ENCODE measurements at places on chromosomes 12 and 14.

DNA sequence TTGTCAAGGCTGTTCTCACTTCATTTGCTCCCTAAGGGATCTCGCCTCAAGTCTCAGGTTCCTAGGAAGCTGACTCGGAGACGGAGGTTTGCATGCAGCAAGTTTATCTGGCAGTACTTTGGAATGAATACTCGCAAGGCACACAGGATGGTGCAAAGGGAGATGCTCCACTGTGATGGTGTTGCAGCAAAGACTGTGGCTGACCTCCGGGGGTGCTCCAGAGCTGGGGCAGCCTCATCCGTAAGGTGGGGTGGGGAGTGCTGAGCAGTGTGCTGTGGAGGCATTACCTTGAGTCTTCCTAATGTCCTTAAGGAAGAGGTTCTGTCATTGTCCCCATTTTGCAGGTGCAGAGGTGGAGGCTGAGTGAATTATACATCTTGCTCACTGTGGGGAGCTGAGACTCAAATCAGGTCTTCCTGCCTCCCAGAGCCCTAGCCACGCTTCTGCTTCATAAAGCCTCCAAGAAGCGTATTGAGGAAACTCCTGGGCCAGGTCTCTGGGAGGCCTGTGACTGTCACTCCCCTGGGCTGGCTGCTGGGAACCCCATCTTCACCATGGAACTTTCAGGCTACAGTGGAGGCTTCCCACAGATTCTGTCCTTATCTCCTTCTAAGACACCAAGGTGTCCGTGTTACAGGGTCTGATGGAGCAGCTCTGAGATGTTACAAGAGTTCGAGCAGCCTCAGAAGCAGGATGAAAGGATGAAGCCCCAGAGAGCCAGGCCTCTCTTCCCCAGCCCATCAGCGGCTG is 39.5 kb downstream of the GALNT16 start:
- DNase-seq: no peak

DNA sequence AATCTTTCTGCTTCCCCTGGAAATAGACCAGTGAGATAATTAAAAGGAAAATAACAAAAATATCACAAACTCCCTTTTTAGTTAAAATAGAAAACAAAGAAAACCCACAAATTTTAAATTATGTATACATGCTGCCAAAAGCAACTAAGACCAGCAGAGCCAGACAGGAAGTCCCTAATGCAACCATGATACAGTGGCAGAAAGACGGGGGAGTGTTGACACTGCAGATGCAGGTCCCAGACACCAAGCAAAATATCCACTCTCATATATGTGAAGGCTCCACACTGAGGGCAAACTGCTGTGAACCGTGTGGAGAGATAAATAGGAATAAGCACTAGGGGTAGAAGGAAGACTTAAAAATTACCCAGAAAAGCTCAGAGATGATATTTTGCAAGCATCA is 401.0 kb downstream of the BTG1 start:
- no peak for DNase-seq

DNA sequence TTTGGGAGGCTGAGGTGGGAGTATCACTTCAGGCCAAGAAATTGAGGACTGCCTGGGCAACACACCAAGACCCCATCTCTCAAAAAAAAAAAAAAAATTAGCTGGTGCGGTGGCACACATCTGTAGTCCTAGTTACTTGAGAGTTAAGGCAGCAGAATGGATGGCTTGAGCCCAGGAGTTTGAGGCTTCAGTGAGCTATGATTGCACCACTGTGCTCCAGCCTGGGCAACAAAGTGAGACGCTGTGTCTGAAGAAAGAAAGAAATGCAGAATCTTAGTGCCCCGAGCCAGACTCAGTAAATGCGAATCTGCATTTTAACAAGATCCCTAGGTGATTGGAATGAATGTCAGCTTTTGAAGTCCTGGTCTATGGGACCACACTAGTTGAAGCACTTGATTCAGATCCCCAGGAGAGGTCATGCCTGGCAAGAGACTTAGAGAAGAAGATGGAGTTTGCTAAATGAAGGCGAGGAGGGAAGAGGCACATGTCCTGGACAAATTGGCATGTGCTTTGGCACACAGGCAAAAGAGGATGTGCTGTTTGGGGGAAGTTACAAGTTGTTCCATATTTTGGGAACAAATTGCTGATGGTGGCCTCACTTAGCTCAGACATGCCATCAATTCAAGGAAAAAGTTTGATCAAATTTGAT is 56.6 kb downstream of the DRAM1 start:
- DNase-seq: no peak

GRCh38 chr12:94180558-94181296 is 32.4 kb downstream of the PLXNC1 start:
- no peak for DNase-seq

- DNase-seq: no peak
These were observed 23.3 kb downstream of the NUAK1 start for GRCh38 chr12:106115440-106115839.

DNA sequence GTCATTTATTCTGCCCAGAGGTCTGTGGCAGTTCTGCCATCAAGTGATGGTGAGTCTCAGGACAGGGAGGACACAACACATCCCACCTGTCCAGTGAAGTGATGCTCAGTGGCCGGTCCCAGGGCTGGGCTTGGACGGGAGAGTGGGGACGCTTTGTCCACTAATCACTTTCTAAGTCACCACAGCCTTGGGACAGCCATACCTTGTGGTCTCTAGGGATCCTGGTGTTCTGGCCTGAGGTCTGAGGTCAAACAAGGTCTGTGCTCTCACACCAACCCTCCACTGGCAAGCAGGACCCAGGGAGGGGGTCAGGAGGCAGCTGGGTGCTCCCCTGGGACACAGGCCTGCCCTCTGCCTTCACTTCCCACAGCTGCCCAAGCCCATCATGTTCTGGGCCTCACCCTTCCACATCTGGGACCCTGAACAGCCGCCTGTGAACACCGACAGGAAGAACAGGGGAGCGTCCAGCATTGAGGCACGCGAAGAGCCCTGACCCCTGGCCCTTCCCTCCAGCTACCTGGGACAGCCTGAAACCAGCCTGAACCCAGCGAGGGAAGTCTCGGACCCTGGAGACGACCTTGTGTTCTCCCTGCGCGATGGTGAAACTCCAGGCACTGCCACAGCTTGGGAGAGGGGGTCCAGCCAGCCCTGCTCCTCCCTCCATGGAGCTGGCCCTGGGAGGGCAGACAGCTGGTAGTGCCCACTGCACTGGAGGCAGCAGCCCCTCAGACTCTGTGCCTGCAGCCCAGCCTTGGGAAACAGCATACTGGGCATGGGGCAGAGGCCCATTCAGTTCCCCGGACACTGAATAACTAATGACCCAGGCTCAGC is 19.7 kb upstream of the GPR132 start:
- no peak for DNase-seq

DNA sequence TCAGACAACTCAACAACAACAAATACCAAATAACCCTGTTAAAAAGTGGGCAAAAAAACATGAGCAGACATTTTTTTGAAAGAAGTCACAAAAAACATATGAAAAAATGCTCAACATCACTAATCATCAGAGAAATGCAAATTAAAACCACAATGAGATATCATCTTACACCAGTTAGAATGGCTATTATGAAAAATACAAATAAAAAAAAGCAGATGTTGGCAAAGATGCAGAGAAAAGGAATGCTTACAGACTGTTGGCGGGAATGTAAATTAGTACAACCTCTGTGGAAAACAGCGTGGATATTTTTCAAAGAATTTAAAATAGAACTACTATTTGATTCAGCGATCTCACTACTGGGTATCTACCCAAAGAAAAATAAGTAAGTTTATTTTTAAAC is 114.0 kb downstream of the SLC38A4 start:
- no peak for DNase-seq

DNA sequence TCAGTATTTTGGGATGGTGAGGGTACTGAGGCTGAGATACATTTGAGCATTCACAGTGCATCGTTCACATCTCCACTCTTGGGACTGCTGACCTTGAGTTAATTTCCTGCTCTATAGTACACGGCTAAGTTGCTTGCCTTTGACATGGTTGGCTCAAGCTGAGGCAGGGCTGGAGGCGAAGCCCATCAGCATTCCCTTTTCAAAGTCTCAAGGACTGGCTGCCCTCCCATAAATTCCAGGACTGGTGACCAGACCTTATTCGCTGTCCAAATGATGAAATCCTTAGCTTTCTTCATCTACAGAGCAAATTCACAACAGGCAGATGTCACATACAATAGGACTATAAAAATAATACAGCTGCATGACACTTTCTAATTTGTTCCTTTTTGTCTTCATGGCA is 85.9 kb downstream of the SSPN start:
- DNase-seq: no peak

DNA sequence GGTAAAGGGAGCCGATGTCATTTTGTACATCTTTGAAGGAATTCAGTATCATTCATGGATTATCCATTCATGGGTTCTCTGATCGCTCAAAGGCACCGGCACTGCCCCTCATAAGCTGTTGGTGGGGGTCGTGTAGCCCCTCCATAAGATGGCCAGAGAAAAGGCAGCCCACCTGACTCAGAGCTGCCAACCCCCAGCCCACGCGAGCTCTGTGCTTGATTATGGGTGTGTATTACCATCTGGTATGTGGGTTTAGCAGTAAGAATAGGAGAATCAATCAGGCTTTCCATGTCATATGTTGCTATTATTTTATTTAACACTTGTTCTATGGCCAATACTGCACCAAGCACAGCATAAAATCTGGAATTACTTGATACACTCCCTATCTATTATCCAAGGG is 32.1 kb upstream of the AMIGO2 start:
- DNase-seq: no peak

GRCh38 chr12:77031745-77032144 is 33.6 kb downstream of the E2F7 start:
- DNase-seq: no peak

GRCh38 chr14:65821224-65821753 is 408.8 kb downstream of the FUT8 start:
- DNase-seq: no peak

- DNase-seq: no peak
These were observed 167.7 kb downstream of the GCH1 start for GRCh38 chr14:54734966-54735365.

DNA sequence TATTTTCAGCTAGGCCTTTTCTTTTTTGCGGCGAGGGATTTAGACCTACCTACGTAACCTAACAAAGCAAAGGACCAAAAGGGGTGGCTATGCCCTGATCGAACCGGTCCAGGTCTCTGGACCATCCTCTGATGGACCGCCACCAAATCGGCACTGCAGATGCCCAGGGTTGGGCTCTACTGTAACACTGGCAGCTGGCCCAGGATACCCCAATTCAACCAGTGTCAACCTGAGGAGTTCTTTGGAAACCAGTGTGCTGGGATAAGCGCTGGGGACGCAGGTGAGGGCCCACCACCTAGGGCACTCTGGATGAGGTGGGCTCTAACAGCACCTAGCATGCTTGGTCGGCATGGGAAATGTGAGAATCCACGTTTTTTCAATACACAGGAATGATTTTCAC is 32.2 kb downstream of the FBXO21 start:
- DNase-seq: no peak

DNA sequence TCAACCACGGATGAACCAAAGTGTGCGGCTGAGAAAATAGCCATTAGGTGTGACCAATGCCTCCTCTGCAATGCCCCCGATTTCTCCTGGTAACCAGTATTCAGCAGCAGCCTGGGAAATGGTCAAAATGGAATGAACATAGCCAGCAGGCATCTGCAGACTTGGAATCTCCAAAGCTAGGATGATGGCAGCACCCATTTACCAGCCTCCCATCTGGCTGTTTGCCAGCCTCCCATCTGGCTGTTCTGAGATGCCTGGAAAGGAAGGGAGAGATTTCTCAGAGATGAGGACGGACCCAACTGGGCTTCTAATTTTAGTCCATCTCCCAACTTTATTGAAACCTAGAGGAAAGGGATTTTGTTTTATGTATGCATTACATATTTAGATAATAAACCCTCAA is 16.2 kb downstream of the CLMN start:
- no peak for DNase-seq

GRCh38 chr12:67942724-67943123 is 46.5 kb upstream of the IFNG-AS1 start:
- DNase-seq: no peak

- no peak for DNase-seq
These were observed 1766.9 kb upstream of the SEL1L start for GRCh38 chr14:83300476-83301064.

DNA sequence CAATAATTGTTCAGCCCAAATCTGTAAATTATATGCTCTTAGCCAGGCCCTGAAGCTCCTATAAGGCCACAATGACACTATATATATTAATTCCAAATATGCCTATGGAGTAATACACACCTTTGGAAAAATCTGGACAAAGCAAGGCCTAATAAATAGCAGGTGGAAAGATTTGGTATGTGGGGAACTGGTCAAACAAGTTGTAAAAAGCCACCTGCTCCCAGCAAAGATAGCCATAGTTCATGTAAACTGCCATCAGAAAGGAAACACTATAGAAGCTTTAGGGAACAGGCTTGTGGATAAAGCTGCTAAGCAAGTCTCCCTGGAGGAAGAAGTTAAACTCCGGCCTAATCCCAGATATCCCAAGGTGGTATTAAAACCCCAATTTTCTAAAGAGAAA is 29.7 kb downstream of the PRMT8 start:
- DNase-seq: no peak

DNA sequence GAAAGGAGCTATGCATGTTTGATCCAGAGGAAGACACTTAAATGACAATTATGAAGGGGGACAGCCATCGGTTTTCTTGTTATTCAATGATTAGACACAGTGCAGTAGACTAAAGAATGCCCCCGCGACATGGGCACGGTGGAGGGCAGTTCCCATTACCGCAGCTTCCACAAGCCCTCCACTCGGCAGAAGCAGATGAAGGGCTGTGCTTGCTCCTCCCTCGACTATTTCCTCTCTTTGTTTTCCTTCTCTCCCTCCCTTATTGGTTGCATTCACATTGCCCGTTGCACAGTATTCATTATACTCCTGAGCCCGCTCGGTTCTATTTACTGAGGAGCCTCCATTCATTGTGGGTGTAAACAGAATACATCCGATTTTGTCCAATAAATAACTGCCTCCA is 138.8 kb upstream of the RASSF8 start:
- DNase-seq: no peak

DNA sequence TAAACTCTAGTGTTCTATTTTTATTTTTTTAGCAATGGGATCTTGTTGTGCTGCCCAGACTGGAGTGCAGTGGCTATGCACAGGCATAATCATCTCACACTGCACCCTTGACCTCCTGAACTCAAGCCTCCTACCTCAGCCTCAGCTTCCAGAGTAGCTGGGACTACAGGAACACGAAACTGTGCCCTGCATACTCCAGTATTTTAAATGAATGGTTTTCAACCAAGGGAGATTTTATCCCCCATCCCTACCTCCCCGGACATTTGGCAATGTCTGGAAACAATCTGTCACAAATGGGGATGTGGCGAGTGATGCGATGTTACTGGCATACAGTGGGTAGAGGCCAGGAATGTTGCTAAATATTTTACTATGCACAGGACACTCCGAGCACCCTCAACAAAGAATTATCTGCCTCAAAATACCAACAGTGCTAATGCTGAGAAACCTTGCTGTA is 2.1 kb downstream of the CBX5 start:
- no peak for DNase-seq

- no peak for DNase-seq
These were observed 309.3 kb downstream of the ITPR2 start for GRCh38 chr12:26523708-26524150.
